ENCODE measurements at places on chromosomes 16 and 17.

DNA sequence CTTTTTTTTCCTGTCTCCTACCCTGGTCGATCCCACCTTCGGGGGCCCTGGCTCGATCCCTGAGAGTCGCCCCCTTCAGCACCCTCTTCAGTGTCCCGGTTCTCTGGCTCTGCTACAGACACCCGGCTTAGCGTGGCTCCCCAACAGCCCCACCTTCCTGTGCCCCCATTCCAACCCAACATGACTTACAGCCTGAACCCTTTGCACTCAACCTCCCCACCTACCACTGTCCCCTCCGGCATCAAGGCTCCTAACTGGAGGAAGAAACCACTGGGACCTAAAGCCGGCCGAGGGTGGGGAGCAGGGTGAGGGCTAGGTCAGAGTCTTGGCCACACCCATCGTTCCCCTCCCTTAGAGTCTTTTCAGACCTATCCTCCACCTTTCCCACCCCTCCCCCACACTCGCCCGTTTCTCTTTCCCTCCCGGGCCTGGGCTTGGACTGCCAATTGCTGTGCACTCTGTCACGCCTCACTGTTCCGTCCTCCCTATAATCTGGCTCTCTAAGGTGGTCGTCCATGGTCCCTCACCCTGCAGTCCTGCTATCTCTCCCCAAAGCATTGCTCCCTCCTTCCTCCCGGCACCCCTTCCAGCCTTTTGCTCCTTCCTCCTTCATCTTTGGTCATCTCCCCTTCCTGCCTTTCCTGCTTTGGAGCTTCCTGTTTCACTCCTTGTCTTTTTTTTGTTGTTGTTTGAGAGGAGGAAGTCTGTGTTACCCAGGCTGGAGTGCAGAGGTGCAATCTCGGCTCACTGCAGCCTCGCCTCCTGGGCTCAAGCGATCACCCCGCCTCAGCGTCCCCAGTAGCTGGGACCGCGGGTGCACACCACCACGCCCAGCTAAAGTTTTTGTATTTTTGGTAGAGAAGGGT, 890 bp upstream of the CLDN7 start:
- DNase-seq = no peak

GRCh38 chr17:42991471-42991870, 6.7 kb upstream of the RPL27 start:
- DNase-seq = no peak

GRCh38 chr17:83058266-83058798, 21.1 kb upstream of the METRNL start:
- no peak for DNase-seq

- DNase-seq = no peak
Observed at GRCh38 chr16:8530752-8531384, 59.4 kb downstream of the TMEM114 start.

DNA sequence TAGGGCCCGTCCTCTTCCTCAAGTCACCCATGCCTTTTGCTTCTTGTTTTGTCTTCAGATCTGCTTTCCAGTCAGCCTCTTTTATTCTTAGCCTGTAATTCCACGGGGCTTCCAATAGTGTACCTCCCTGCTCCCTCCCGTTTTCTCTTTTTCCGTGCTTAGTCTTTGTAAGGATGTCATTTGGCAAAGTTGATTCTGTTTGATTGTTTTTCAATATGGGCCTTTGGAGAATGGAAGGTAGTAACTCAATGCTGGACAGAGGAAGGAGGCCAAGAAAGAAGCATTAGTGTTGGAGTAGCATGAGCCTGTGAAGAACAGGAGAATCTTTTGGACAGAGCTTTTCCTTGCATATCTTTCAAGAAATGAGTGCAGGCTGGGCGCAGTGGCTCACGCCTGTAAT, 6.5 kb downstream of the WWP2 start:
- no peak for DNase-seq

DNA sequence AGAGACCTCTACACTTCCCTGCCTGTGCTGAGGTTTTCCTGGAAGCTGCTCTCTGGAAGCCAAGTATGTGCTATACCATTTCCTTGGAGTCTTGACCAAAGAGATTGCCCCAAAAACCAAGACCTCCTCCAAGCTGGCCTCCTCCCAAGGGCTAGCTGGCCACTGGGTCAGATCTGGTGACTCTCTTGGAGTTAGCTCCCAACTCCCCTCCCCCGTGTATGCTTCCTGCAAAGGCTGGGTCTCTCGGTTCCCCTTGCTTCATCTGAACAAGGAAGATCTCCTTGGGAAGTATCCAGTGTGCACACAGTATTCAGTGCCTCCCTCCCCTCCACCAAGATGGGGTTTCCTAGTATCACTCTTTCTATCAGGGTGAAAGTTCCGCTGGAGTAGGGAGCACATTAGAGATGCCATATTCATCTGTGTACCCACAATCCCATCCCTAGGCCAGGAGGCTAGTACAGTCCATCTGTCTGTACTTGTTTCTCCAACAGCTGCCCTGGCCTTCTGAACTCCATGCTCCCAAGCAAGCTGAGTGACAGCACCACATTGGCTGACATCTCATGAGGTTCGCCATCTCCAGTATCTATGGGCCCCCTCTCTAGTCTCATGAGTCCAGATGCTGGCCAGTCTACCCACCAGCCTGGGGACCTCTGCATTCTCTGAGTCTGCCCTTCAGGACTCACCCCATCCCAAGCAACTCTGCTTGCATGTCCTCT, 3.2 kb downstream of the GAS7 start:
- DNase-seq = no peak

DNA sequence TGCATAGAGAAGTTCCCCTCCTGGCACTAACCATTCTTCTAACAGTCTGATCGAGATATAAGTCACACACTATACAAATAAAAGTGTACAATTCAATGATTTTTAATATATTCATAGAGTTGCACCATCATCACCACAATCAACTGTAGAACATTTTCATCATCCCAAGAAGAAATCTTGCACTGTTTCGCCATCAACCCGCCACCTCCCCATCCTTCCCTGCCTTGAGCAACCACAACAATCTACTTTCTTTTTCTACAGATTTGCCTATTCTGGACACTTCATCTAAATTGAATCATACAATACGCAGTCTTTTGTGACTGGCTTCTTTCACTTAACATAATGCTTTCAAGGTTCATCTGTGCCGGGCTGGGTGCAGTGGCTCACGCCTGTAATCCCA, 33.0 kb upstream of the GUCY2D start:
- DNase-seq = no peak

GRCh38 chr17:5557485-5557884, 26.8 kb downstream of the NLRP1 start:
- DNase-seq = no peak

- DNase-seq = no peak
Observed at GRCh38 chr17:17041018-17041521, 1.2 kb upstream of the MPRIP start.

GRCh38 chr16:17204206-17204605, 266.6 kb downstream of the XYLT1 start:
- no peak for DNase-seq

All from amniotic stem cell (primary cell).